ENCODE measurements at places on chromosomes 6 and 20.

DNA sequence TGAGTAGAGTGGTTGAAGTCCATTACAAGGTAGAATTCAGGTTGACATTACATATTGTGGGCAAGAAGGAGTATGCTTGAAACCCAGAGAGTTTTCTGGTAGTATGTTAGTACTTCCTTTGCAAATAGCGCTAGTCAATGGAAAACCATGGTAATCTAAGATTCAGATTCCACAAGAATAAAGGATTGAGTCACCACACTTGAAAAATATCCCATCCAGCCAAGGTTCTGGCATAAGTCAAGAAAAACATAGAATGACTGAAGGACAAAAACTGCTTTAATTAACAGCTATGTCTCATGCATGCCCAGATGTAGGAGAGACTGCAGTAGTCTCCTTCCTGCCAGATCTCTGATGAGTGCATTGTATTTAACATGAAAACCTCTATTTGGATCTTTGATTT lies 469.8 kb downstream of the BMP2 start:
- DNase-seq, result no peak

DNA sequence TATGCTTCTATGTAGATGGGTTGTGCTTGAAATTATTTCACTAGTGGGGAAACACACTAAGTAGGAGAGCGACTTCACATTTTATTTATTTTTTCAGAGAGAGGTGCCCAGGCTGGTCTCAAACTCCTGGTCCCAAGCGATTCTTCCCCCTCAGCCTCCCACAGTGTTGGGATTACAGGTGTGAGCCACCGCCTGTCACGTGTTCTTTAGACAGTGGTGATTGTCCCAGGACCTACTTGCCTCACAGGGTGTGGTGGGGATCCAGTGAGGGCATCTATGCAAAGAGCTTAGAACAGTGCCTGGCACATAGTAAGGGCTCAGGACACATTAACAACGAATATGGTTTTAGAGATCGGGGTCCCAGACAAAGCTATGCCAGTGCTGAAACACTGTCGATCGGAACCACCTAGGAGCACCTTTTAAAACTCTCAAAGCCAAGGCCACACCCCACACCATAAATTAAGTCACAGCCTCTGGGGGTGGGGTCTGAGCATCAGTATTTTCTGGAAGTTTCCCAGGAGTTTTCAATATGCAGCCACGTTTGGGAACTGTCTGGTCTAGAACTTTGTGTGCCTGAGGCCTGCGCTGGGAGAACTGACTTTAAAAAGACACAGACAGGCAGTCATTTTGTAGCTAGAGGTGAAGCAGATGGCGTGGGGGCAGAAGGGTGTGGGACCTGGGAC lies 4.8 kb upstream of the BCAS4 start:
- DNase-seq, result no peak

DNA sequence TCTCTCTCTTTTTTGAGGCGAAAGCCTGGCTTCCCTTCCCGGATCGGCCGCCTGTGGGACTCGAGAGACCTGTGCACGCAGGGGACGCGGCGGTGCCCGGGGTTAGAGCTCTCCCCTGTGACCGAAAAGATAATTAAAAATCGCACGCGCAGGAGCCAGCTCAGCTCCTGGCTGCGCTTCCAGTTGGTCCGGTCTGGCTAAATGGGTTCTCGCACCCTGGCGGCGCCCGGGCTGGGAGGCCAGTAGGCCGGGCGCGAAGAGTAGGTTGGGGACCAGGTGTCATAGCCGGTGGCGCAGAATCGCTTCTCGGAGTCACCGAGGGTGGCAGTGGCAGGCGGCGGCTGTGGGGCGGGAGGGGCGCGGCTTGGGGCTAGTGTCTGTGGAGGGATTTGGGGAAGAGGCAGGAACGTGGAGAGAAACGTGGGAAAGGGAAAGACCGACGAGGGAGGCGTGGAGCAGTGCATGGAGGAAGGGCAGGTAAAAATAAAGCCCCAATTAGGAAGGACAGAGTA lies 41.9 kb upstream of the SUPT3H start:
- peak; percentile 43 for DNase-seq

GRCh38 chr20:40464731-40465208 lies 224.3 kb downstream of the MAFB start:
- no peak for DNase-seq

Measured in stimulated activated CD8-positive, alpha-beta memory T cell treated with anti-CD3 and anti-CD28 coated beads, Interleukin-7, amount 100 ng/mL, for 4 hours (primary cell).